ENCODE measurements at places on chromosomes 4 and X.
A peak's percentile ranks its signal among the peaks of the same experiment; 100 is the strongest.

DNA sequence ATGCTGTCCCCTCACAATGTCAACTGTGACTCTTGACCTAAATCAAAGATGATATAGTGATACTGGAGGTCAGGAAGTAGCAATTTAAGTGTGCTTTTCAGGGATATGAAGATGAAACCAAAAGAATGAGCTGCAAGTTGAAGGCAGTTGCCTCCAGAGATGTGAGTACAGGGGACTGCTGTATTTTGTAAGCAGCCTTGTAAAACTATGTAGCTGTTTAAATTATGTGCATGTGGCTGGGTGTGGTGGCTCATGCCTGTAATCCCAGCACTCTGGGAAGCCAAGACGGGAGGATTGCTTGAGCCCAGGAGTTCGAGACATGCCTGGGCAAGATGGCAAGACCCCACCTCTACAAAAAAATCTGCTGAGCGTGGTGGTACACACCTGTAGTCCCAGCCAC, 15.1 kb upstream of the TNIP2 start:
- no peak for DNase-seq

DNA sequence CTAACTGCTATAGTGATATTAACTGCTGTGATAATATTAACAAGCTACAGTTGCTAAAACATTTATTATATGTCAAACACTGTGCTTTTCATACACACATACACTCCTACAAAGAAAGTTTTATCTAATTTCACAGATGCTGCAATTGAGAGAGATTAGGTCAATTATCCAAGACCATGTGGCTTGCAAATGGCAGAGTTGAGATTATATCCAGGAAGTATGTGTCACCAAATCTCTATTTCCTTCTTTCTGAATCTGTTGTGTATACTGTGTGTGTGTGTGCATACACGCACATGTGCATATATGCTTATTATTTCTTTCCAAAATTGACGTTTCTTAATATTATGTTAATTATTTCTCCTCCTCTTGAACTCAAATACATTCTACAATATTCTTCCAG, 775.9 kb upstream of the FTHL17 start:
- DNase-seq, result no peak

DNA sequence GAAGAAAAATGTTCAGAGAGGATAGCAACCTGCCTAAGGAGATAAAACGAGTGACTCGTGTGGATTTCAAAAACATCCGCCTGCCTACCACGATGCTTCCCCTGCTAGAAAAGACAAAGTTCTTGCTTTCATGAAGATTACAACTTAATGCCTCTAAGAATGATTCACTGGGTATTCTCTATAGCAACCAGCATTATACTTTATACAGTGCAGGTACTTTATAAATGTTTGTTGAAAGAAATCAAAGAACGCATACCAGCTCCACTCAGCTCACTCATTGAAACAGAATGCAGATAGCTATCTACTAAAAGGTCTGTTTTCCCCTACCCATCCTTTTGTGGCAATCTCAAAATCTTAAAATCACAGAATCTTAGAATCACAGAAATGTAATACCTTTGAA, 33.7 kb downstream of the GASK1B start:
- no peak for DNase-seq

- no peak for DNase-seq
Observed at GRCh38 chr4:2648159-2648814, 107.8 kb downstream of the TNIP2 start.

DNA sequence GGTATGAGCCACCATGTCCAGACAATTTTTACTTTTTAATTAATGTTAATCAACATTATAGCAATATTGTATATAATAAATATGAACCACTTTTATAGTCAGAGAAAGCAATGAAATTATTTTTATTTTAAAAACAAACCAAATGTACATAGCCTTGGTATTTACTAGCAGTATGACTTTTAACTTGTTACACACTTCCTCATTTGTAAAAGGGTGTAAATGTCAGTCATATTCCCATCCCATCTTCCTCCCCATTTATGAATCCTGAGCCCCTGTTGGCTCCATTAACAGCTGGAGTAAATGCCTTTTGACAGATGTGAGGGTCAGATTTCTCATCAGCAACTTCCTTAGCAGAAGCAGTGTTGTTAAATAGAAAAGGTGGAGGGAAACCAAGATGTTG, 179.6 kb upstream of the SPRY1 start:
- DNase-seq, result no peak

GRCh38 chr4:41746440-41747229, 1.9 kb downstream of the PHOX2B start:
- no peak for DNase-seq

- no peak for DNase-seq
Observed at GRCh38 chr4:726235-726787, 20.7 kb downstream of the PCGF3 start.

- DNase-seq, result no peak
Observed at GRCh38 chrX:49995795-49996455, 73.5 kb downstream of the CLCN5 start.

- DNase-seq, result no peak
Observed at GRCh38 chr4:159079074-159079473, 23.8 kb upstream of the RAPGEF2 start.

DNA sequence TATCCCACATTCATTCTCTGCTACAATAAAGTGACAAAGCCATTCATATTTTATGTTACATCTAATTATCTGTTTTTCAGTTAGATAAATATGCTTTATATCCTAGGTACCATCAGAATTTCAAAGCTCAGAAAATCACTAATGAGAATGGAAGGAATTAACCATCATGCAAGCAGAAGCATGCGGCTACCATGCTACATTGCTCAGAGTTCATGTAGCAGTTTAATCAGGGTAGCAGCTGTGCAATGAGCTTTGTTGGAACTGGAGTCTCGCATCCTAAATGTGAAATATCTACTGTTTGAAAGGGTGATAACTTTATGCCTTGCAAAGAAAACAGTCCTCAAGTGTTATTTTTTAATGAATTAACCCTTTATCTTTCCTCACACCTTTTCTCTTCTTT, 77.5 kb downstream of the SNCA start:
- DNase-seq, result no peak

- no peak for DNase-seq
Observed at GRCh38 chr4:4974727-4975126, 44.5 kb downstream of the CYTL1 start.

GRCh38 chrX:12974796-12975669, at the start of gene TMSB4X:
Gene TMSB4X (plus strand): TSS chrX:12975110.
- peak; percentile 73 for DNase-seq

DNA sequence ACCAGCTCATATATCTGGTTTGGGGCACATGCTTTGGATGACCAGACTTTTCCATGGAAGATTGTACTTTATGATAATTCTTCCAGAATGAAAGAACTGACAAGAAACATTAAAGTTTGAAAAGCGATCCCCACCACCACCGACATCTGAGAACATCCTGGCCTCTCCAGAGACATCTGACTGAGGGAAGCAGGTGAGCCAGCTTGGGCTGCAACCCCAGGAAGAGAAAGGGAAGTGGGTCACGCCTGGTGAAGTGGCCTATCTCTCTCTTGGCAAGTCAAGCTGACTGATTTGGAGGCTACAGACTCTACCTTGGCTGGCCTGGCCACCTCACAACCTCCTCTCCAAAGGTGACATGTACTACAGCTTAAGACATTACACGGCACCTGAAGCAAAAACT, 20.7 kb downstream of the PARM1 start:
- DNase-seq, result no peak

DNA sequence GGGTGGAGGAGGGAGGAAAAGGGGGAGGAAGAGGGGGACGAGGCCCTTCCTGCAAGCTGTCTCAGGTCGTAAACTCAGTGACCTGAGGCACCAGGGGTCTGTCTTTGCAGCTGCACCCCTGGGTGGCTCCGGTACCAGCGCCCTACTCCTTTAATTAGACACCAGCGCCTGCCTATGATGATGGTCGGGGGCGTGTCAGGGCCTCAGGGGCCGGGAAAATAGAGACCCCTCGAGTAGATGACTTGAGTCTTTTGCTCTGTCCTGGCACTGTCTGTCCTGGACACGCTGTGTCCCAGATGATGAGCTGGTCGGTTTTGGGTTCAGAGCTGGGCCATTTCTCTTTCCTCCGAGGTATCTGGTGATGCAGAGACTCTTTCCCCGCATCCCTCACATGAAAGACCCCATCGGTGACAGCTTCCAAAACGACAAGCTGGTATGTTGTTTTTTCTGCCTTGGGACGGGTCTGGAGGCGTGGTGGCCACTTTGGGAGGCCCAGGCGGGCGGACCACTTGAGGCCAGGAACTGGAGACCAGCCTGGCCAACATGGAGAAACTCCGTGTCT, 11.2 kb downstream of the SLC25A6 start:
- DNase-seq, result no peak

DNA sequence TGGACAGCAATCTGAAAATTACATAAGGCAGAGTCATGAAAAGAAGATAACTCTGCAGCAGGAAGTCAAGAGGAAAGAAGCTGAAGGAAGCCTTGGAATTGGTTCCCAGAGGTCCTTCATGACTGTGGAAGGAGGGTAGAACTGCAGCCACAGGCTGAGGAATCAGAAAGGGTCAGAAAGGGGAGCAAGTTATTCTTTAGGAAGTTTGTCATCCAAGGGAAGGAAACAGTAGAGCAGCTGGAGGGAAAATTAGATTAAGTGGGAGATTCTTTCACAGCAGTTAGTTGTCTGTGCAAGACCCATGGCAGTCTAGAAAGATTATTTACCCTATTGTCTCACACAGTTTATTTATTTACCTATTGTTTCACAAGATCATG, 9.3 kb upstream of the ADH1C start:
- no peak for DNase-seq

DNA sequence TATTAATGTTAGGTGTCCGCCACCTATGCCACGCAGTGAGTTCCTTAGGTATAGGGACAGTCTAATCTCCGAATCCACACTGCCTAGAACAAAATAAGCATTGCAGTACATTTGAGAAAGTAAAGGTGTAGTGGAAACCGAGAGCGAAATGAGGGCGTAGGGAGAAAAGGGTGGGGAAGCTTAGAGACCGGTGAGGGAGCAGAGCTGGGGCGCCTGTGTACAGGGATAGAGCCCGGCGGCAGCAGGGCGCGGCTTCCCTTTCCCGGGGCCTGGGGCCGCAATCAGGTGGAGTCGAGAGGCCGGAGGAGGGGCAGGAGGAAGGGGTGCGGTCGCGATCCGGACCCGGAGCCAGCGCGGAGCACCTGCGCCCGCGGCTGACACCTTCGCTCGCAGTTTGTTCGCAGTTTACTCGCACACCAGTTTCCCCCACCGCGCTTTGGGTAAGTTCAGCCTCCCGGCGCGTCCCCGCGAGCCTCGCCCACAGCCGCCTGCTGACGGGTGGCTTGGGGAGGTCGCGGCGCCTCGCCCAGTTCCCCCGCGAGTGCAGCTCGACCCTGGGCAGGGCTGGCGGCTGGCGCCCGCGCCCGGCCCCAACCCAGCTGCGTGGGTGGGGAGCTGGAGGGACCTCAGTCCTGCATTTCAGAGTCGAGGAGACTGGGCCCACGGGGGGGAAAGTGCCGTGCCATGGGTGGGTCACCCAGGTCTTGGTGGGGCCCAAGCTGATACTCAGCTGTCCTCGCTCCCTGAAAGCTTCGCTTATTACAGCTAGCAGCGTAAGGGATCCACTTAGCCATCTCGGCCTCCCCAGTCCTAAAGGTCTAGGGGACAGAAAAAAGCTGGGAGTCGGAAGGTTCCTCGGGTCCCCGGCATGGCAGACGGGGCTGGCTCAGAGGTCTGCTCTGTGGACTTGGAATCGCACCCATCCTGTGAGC, at the start of gene ANXA3:
Gene ANXA3 (plus strand): TSS at position 351 of the 932 bp plus-strand sequence. CDS start 2,704 bp downstream, outside the sequence.
- no peak for DNase-seq

DNA sequence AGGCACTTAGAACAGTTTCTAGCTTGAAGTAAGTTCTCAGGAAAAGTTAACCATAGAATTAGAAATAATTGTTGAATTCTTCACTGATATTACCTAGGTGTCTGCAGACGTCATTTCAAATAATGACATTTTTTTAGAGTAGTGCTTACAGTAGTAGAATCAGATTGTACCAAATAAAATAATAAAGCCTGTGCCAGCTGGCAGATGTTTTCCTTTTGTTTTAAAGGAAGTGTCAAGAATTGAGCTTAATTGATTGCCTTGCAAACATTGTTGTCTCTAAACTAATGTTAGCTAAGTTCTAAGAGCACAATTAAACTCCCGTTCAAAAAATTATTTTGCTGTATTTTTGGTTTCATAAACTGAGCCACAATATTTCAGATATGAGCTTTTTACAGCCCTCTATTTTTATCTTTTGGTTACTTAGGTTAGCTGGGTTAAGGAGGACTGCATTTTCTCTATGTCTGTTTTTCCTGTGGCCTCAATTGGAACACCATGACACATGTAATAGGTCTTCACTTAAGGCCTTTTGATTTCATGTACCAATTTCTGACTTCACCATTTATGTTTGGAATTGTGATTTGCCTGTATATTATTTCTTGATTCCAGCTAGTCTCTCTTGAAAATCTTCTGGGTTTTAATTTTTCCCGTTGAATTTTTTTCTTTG, 64.2 kb downstream of the DCUN1D4 start:
- no peak for DNase-seq

GRCh38 chrX:2576793-2577192, 76.0 kb upstream of the DHRSX start:
- DNase-seq, result no peak

DNA sequence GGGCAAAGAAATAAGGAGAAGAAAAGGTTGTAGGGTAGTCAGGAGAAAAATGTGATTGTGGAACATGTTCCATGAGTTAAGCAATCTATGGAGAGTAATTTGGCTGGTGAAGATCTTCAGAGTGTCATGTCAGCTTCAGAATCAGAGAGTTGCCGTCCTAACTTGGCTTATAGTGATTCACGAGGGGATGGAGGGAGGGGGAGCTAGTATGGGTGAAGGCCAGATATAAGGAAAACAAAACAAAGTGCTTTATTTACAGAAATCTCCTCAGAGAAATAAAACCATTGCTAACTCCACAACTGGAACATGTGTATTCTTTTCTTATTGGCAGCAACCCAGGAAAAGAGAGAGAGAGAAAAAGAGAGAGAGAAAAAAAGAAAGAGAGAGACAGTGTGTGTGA, 256.5 kb upstream of the NRK start:
- no peak for DNase-seq

DNA sequence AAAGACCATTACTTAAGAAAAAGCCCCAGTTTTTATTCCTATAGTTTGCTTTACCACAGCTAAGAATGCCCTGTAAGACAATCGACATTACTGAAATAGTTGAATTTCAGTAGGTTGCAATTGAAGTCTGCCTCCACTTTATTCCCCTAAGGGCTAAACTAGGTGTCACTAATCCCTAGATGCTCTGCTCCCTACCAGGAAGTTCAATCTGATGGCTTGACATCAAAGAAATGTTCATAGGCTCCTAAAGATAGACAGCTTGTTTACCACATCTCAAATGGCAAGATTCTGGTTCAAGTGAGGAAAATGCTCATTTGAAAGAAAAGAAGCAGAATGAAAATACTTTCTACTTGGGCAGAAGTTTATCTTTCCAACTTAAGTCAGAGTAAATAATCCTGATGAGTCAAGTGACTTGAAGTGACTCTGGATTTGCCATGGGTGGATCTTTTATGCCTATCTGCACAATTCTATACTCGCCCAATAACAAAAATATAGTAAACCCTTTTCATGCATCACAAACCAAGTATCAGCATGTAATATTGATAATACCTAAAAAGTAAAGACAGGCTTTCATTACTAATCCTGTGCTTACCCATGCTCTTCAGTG, 117.2 kb downstream of the SH3RF1 start:
- DNase-seq, result no peak

- no peak for DNase-seq
Observed at GRCh38 chr4:79526641-79527565, 118.9 kb upstream of the GK2 start.

- DNase-seq, result no peak
Observed at GRCh38 chr4:8184061-8184460, 15.0 kb upstream of the SH3TC1 start.
